Thoracic aorta (tissue), 2 donors: ENCODE measurements at places on chromosomes 1 and 21. TPM values are rescaled to one million over a fixed set of nuclear protein-coding genes. Genes with fewer than 3 reads are reported as not detected.

DNA sequence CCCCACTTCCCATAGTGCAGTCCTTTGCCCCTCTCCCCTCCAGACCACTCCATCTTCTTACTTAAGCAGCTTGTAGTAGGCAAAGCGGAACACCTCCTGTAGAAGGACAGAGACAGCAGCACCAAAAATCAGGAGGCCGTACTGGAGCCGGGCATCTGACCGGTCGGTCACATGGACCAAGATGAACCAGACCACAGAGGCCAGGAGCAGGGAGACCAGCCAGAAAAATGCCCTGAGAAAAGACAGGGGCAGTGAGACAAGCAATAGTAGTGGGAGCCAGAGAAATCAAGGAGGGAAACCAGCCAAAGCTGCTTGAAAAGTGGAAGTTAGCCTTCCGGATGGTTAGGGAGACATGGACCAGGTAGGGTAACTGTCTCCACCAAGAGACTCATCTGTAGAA lies 920 bp downstream of the APH1A start:
- DNase-seq = no peak

DNA sequence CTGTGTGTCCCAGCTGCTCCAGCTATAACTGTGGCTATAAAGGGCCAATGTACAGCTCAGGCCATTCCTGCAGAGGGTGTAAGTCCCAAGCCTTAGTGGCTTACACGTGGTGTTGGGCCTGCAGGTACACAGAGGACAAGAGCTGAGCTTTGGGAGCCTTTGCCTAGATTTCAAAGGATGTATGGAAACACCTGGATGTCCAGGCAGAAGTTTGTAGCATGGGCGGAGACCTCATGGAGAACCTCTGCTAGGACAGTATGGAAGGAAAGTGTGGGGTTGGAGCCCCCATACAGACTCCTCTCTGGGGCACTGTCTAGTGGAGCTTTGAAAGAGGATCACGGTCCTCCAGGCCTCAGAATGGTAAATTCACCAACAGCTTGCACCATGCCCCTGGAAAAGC lies 113.9 kb downstream of the RGS21 start:
- no peak for DNase-seq

DNA sequence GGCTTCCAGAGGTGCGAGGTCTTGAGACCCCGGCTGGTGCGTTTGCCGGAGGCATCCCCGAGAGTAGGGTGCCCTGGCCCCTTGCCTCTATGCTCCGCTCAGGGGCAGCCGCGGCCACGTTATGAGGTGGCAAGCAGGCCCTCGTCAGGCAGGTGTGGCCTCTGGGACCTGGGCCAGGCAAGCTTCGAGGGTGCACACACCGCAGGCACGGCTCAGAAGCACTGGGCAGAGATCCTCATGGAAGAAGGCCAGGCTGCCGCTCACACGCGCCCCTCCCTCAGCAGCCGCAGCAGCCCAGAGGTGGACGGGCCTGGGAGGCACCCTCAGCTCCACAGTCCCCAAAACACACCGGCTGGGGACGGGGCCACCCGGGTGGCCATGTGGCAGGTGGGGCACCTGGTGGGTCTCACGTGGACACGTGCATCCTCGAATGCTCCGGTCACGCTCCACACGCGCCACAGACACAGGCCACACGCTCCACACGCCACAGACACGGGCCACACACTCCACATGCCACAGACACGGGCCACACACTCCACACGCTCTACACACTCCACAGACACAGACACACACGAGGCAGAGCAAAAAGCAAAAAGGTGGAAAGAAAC lies 6.5 kb downstream of the SDF4 start:
- no peak for DNase-seq

- DNase-seq = no peak
Measured at GRCh38 chr1:159999204-159999603, 32.6 kb downstream of the PIGM start.

- DNase-seq = no peak
Measured at GRCh38 chr1:21818656-21819055, 6.6 kb downstream of the LDLRAD2 start.

- no peak for DNase-seq
Measured at GRCh38 chr1:70768216-70768615, 279.4 kb downstream of the PTGER3 start.

- DNase-seq = no peak
Measured at GRCh38 chr1:225768662-225769426, 8.8 kb upstream of the SRP9 start.

- DNase-seq = no peak
Measured at GRCh38 chr1:89070509-89070908, 5.5 kb upstream of the GBP1 start.

GRCh38 chr1:201356701-201357100 lies 20.8 kb downstream of the TNNT2 start:
- DNase-seq = no peak

DNA sequence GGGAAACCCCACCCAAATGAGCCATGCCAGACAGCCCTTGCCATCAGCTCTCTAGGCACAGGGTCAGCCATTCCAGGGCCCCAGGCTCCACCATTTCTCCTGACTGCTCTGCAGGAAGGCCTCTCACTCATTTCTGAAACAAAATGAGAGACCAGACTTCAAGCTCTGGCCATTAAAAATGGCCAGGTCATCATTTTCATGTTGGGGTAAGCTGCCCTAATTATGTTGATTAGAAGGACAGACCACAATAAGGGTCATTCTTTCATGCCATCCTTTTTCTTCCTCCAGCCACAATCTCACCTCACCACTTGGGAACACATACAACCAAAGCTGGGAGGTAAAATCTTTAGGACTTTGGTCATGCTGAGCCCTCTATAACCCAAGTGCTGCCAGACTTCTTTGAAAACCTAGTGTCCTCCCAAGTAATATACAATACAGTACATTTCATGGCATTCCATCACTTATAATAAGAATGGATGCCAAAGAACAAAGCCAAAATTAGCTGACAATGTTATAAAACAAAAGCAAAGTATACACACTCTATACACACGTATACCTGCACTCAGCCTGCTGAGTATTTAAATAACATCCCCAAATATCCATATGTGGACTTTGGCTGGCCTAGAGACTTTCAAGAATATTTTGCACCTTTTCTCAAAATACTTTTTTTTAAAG lies 22.4 kb upstream of the RBBP5 start:
- DNase-seq = no peak

Gene CALML6
- total RNA-seq = not detected

Gene S100A7
- not detected for total RNA-seq

GRCh38 chr1:21021311-21021710 lies 155.4 kb downstream of the EIF4G3 start:
- DNase-seq = no peak

Gene DENND2D
- 15.8 TPM for total RNA-seq

DNA sequence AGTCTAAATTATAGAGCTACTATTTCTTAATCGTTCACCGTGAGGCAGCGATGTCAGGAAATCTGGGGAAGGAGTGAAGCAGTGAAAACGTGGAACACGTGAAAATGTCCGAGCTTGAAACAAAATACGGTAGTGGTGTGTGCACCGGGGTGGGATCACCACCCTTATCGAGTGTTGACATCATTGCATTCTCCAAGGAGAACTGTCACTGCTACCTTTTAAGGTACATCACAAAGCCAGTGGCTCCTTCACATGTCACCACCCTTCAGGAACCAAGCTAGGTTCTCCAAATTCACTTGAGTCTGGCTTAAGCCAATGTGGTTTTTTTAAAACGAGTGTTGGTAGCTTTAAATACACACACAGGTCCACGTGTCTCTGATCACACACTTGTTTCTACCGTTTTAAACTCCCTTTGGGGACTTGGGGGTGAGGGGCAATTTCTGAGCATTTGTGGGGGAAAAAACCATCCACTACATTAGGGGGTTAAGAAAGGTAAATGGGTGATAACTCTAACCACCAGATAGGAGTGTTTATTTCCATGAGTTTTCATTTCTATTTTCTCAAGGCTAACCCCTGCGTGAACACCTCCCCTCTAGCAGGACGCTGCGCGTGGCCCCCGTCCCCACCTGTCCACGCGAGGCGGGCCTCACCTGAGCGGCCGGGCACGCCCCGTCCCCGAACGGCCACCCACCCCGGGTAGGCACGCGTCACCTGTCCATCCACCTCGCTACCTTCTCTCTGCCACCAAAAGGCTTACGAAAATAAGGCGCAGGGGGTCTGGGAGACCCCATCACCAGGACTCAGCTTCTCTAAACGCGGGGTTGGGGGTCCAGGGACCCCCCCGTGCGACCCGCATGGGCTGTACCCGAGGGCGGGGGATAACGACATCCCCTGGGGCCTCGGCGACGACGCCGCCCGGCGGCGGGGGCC lies 978 bp downstream of the PRDM15 start:
- no peak for DNase-seq

Gene GUK1
- total RNA-seq = 422 TPM

DNA sequence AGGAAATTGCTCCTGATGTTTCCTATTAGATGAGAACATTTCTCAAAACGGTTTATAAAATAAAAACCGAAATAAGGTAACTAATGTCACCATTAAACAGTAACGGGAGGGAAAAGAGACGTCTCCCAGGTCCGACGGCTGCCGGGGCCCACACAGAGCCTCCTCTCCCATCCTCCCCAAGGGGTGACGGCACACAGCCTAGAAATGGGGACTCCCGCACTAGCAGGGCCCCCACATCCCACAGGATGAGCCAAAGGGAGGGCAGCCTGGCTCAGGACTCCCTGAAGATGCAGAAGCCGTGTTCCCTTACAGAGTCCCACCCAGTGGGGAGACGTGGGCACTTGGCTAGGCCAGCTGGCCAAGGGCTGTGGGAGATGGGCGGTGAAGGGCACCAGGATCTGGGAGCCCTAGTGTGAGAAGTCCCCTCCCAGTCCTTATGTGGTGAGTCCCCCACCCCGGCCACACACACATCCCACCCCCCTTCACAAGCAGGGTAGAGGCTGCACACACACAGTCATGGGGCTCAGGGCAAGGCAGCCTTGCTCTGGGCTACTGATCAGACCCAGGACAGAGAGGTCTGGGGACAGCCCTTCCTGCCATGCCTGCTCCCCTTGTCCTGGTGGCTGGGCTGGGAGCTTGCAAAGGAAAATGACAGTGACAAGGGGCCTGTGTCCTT lies 3.3 kb downstream of the KRTAP10-3 start:
- DNase-seq = no peak

GRCh38 chr21:45045481-45045880 lies 28.9 kb upstream of the ADARB1 start:
- no peak for DNase-seq

- DNase-seq = no peak
Measured at GRCh38 chr1:5768014-5768413, 224.2 kb downstream of the NPHP4 start.

DNA sequence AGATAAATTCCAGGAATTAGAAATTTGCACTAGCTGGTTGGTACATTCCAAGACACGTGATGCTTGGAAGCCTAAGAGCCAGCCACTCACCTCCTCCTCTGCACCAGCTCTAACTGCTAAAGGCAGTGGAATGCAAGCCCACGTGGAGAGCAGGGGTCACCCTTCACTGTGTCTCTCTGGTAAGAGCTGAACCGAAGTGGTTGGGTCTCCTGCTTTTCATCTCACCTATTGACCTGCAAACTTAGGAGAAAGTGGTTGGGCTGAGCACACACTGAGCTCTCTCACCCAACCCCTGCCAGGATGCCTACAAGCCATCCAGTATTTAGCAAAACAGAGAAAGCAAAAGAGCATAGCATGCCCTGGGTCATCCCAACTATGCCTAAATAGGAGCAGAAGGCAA lies 19.3 kb downstream of the HAO2 start:
- no peak for DNase-seq

Gene FCGR1A
- total RNA-seq = 15.8 TPM

DNA sequence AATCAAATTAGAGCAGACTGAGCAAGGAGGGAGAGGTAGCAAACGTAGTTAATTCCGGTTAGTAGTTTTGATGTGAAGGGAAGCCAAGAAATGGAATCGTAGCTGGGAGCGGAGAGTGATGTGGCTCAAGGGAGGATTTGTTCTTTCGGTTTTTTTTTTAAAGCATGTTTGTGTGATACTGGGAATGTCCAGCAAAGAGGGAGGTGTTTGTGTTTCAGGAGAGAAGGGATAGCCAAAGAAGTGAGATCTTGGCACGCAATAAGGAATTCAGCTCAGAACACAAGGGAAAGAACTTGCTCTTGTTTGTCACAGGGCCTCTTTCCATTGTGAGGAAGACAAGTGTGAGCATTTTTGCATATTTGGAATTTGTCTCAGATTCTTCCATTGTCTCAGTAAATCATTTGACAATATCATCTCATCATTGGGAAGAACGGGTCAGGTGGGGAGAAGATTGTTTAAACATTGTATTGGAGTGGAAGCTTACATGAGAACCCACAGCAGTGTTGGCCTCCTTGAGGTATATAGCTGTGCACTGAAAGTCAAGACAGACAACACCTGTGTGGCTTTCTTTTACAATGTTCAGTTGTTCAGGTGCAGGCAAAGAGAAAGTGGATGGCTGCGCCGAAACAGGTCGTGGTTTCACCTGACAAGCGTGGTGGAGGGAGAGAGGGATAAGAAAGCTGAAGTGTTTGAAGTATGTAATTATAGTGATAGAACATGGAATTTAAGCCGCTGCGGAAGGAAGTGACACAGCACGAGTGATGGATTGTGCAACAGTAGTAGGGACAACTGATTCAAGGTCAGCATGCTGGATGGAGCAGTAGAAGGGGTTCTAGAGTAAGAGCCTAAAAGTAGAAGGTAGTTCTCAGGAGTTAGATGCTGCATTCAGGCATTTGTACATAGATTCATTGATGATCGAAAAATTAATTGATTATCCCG lies 25.4 kb downstream of the FMN2 start:
- no peak for DNase-seq

- no peak for DNase-seq
Measured at GRCh38 chr1:83897516-83897915, 101.4 kb downstream of the TTLL7 start.

GRCh38 chr1:179025975-179026812 lies 500 bp downstream of the FAM20B start:
- DNase-seq = no peak

Gene DUSP23
- 48.6 TPM for total RNA-seq

GRCh38 chr1:248824301-248824700 lies 1.4 kb downstream of the SH3BP5L start:
- no peak for DNase-seq
